ENCODE measurements at places on chromosomes 11 and 22.

- no peak for DNase-seq
These were observed 17.4 kb upstream of the SLC1A2 start for GRCh38 chr11:35436581-35437250.

DNA sequence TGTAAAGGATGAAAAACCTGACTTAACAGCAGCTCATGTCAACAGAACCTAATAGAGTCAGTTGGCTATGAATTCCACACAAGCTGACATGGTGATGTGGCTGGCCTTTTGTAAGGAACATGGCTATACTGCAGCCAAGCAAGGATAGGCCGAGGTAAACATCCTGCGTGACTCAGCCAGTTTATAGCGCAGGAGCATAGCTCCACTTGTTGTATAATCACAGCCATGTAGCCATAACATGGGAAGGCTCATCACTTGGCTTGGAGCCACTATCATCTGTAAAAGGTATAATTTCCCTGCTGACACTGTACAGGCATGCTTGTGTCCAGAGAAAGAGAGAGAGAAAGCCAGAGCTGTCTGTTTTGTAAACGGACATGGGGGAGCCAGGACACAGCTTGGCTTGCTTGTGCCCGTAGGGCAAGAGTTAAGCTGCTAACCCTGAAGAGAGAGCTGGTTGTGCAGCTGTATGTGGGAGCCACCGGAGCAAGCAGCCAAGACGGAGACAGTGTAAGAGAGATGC, 104.4 kb upstream of the PLET1 start:
- DNase-seq, result no peak

DNA sequence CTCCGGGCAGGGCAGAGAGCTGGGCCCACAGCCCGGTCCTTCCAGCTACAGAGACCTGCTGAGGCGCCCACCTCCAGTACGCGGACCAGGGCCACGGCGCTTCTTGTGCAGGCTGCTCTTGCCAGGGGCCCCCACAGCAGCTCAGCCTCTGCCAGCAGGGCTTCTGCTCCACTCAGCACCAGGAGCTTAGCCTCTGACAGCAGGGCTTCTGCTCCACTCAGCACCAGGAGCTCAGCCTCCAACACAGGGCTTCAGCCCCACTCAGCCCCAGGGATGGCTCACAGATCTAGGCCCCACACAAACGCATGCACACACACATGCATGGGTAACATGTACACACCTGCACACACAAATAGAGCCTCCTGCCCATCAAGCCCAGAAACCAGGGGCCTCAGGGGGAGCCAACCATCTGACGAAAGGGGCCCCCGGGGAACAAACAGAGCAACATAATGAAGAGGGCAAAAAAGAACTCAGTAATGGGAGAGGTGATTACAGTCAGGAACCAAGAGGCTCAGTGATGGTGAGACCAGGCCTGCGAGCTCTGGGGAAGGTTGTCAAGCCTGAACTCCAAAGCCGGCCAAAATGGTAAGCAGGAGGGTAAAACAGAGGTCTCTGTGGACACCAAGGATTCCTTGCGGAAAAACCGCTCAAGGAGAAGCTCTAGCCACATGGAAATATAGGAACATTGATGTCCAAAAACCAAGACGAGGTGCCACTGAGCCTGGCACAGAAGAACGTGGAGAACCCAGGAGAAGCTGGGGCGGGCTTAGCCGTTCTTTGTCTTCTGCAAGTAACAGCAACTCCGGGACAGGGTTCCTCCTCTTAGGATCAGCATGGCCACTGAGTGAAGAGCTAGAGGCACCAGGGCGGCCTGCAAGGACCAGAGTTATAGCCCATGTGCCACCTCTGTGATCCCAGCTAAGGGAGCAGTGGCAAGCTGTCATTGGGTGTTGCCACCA, 46.5 kb downstream of the GNB1L start:
- no peak for DNase-seq

DNA sequence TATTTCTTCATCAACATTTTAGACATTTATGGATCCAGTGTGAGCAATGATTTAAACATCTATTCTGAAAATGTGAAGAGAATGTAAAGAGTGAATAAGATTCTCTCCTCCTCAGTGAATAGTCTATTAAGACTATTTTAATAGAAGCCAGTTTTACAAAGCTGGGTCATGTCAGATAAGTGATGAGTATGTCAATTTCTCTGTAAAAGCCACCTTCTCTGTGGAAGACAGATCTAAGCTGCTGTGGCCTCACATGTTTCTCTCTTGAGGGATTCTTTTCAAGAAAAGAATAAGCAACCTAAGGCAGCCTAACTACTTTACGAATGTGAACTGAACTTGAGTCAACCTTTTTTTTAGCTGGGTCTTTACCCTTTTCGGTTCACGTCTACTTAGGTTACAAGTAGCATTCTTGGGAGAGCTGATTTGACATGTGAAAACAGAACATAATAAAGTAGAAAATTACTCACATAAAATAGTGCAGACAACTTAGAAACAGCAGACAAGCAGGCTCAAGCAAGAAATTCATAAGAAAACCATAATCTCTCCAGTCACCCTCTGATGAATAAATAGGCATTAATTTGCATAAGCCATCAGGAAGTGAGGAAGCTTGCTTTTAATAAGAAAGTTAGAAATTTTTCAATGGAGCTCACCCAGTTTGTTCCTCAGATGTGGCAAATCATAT, 9.9 kb downstream of the CTSC start:
- no peak for DNase-seq

- DNase-seq, result no peak
These were observed 78.0 kb downstream of the PHF21B start for GRCh38 chr22:44931766-44932165.

GRCh38 chr22:19394274-19395050, 37.1 kb downstream of the HIRA start:
- DNase-seq, result no peak

DNA sequence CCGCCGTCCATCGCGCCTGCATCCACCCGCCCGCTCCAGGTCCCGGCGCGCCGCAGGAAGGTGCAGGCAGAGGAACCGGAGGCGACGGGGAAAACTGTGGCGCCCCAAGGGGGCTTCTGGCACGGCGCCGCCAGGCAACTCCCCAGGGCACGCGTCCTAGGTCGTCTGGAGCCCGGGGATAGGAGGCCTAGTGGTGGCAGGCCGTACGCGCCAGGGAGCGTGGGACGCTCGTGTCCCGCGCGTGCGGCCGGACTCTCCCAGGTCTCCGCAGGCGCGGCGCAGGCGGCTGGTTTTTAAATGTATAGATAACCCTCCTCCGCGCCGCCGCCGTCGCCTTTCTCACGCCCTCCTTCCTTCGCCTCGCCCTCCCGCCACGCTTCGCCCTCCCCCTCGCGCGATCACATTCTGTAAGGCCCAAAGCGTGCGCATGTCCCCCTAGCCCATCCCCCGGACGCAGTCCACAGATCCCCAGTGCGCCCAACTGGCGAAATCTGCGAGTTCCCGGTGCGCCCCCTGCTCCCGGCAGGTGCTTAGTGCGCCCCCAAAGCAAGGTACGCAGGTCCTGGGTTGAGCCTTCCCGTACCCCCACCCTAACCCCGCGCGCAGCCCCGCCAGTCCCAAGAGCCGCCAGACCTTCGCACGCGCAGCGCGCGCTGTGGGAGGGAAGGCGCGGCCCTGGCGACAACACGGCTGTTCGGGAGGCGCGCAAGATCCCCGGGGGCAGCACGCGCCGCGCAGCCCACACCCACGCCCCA, at the start of gene ASCL2:
ASCL2 (minus strand) TSS at position 267 of the 755 bp plus-strand sequence; CDS start at position 11, 256 bp downstream.
- DNase-seq, result no peak

- peak; percentile 80 for DNase-seq
These were observed 789 bp upstream of the KDM2A start for GRCh38 chr11:67118181-67118766.

GRCh38 chr11:122007601-122008071, 108.4 kb downstream of the BLID start:
- no peak for DNase-seq

DNA sequence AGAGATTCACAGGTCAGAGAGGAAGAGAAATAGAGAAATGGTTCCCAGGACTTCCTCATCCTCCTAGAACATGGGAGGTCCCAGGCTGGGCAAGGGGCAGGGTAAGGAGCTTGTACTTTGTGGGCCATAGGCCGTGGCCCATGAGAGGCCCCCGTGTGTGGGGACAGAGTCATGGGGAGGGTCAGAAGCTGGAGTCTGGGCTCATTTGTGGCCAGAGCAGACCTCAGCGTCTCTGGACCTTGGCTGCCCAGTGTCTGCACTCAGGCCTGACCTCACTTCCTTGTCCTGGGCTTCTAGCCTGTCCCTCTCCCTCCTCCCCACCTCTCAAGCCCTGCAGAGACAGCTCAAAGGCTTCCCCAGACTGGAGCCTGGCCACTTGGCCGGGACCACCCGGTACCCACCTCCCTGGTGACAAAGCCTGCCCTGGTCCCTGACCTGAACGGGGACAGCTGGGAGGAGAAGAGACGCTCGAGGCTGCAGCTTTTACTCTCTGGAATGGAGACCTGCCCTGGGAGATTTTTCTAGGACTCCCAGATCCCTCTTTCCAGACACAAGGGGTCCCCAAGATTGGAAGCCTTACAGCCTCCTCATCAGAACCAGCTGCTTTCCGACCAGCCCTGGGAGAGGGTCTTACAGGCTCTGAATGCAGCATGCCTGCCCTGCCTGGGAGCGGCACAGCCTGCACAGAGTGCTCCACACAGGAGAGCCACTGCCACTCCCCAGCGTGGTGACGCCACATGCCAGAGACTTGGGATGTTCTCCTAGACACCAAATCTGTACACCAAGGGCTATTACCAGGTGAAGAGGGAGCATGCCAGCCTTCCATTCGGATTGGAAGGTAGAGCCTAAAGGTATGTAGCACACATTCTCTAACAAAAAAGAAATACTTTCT, 569.0 kb upstream of the B3GAT1 start:
- DNase-seq, result no peak

GRCh38 chr22:32444068-32444467, 20.2 kb downstream of the BPIFC start:
- no peak for DNase-seq

GRCh38 chr11:30393012-30393411, 70.1 kb downstream of the ARL14EP start:
- DNase-seq, result no peak

- no peak for DNase-seq
These were observed 33.6 kb downstream of the USH1C start for GRCh38 chr11:17510507-17511206.

- DNase-seq, result no peak
These were observed 15.2 kb upstream of the EIF3D start for GRCh38 chr22:36544107-36544620.

- DNase-seq, result no peak
These were observed 8.0 kb upstream of the RHOD start for GRCh38 chr11:67048515-67049130.

- no peak for DNase-seq
These were observed 14.4 kb upstream of the PAMR1 start for GRCh38 chr11:35539781-35540281.

DNA sequence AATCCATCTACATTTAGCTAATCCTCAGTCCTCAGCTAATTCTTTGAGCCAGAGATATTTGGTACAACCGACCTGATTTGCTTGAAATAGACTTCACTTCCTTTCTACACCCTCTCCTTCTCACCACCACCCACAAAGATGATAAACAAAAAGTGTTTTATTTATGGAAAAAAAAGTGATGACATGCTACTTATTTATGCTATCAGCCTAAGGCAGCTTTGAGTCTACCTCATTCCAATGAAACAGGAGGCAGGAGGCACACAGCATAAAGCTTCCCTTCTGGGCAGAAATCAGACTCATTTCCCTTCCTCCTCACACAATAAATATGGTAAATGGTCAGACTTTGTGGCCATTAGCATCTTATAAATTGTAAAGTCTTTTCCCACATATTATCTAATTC, 325.7 kb downstream of the SOX6 start:
- no peak for DNase-seq

GRCh38 chr11:65423516-65424204, 1.1 kb downstream of the NEAT1 start:
- DNase-seq, result no peak

GRCh38 chr11:115958089-115959000, 454.1 kb upstream of the CADM1 start:
- DNase-seq, result no peak

GRCh38 chr11:8809241-8809938, 101.6 kb upstream of the AKIP1 start:
- DNase-seq, result no peak

DNA sequence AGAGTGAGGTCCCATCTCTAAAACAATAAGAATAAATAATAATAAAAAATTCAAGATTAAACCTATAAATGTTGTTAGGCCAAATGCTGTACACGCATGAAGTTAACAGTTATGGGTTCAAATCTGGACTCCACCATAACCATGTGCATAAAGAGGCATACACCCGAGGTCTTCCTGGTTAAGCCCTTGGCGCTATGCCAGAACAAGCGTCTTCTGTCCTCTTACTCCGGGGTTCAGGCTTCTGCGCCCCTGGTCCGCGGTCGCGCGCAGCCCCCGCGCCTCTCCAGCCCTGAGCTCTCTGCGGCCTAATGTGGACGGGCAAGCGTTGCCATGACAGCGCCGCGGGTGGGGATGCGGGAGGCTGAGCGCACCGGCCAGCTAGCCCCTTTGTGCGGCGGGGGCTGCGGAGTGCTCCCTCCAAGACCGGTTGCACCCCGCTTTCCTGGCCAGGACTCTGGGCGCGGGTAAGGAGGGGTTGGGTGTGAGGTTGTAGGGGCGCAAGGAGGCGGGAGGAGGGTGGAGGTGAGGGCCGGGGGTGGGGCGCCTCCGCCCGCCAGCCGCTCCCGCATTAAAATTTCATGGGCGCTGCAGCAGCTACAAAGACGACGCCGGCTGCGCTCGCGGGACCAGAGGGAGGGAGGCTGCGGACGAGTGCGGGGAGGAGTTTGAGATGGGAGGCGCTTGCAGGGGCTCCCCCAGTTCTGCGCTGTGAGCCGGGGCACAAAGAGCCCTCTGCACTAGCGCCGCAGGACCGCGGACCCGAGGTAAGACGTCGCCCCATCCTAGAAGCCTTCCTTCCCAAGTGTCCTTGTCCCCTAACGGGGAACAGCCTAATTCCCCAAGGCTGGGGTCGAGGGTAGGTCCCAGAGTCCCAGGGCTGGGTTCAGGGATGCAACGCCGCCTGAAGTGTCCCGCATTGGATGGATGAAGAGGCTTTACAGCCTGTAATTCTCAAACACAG, at the start of gene MIAT:
MIAT (plus strand) TSS at position 698 of the 961 bp plus-strand sequence.
- peak; percentile 7 for DNase-seq

GRCh38 chr11:17595526-17596309, 48.7 kb downstream of the OTOG start:
- DNase-seq, result no peak

GRCh38 chr22:38698407-38699094, 2.2 kb downstream of the JOSD1 start:
- no peak for DNase-seq

- DNase-seq, result no peak
These were observed 399.5 kb downstream of the BUD13 start for GRCh38 chr11:116373104-116373944.

DNA sequence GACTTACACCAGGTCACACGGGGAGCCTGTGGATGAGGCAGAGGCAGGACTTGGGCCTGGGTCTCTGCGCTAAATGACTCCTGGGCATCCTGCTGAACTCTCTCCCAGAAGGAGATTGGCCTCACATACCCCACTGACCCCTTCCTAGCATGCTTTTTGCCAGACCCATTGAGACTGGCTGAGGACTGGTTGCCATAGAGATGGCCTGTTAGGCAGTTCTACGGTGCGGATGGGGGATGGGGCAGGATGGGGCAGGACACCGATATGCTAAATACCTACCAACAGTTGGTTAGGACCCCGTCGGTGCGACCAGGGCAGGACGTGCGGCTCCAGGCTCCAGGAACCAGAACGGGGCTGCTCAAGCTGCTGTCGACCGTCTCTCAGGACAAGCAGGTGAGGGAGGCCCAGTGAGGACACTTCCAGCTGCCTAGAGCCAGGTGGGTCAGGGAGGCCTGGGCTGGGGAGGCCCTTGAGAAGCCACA, at the start of gene TSGA10IP:
TSGA10IP (plus strand) TSS at position 51 of the 482 bp plus-strand sequence; CDS start at position 247, 196 bp downstream.
- no peak for DNase-seq

GRCh38 chr11:8247312-8247711, 16.4 kb downstream of the LMO1 start:
- peak; percentile 18 for DNase-seq

- no peak for DNase-seq
These were observed 148.7 kb upstream of the B3GAT1 start for GRCh38 chr11:134560566-134561330.

Measured in bone marrow (tissue), 2 donors.